GM13977 (cell line): ENCODE measurements at places on chromosomes 11 and 22.

DNA sequence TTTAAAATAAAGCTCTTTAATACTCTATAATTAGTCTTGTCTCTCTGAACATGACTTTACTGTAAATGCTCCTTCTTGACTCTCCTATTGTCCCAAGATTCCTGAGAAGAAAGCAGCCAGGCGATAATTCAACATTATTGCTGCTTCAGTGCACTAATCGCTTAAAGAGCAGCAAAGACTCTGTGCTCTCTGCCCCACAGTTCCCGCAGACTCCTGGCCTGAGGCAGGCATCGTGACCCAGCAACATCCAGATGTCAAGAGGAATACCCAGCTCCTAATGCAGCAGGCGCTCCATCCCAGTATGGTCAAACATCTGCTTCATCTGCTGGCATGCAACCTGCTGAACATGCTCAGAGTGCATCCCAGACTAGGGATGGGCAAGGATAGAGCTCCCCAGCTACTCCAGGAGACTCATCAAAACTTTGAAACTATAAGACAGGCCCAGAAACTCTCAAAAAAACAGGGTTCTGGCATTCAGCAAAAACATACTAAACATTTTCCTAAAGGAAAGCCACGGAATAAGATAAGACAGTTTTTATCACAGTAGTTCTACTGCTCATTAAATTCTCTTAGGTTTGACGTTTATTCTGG, 270.0 kb downstream of the SOX6 start:
- DNase-seq: no peak

GRCh38 chr11:16857186-16857585, 118.7 kb downstream of the C11orf58 start:
- DNase-seq: no peak

- DNase-seq: no peak
Measured at GRCh38 chr11:69213316-69213715, 57.6 kb downstream of the SMIM38 start.

GRCh38 chr11:120185706-120186455, 25.0 kb upstream of the OAF start:
- no peak for DNase-seq

GRCh38 chr11:118305726-118306125, 1.2 kb downstream of the CD3E start:
- DNase-seq: no peak

DNA sequence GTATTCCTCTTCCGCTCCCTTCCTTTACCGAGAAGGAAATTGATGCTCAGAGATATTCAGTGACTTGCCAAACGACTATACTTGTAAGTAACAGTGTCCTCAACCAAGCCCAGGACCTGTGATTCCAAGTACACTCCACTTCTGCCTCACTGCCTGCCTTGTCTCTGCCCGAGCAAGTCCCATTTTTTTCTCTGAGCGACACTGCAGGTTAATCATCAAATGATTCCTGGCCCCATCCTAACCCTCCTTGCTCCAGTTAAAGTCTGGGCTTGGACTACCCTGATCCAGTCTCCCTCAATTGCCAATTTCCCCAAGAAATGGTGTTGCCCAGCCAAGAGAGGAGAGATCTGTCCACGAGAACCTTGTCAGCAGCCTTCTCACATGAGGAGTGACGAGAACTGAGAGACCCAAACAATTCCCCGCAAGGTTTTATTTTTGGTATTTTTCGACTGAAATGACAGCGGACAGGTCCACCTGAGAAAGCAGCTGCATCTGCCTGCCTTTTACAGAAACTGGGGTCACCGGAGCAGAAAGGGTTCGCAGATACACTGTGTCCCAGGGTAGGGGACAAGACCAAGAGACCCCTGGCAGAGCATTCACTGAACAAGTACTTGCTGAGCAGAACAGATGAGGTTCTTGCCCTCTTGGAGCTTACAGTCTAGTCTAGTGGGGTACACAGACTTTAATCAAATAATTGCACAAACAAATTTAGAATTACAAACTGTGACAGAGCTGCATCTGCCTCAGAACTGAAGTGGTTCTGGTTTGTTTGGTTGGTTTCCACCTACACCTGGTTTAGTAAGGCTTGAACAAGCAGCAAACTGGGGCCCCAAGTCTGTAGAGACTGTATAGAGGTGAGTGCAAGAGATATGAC, 11.4 kb downstream of the POU2AF1 start:
- peak; percentile 74 for DNase-seq

DNA sequence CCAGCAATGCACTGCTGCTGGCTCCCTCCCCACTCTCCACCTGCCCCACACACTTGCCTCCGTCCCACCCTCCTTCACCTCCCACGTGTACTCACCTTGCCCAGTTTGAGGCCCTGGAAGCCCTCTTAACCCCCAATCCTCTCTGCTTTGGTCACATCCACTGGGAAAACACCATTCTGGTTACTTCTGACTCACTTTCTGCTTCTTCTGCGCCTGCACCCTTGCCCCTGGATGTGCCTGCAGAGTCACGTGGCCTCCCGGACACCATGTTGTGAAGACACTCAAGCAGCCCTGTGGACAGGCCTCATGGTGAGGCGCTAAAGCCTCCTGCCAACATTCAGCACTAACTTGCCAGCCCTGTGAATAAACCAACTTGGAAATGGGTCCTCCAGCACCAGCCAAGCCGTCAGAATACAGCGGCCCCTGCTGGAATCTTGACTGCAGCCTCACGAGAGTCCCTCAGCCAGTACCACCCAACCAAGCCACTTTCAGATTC, 2.6 kb upstream of the NAALADL1 start:
- no peak for DNase-seq

GRCh38 chr11:65843811-65844210, 10.0 kb downstream of the SNX32 start:
- no peak for DNase-seq

- peak; percentile 84 for DNase-seq
Measured at GRCh38 chr22:19892257-19892879, 37.7 kb upstream of the GNB1L start.

DNA sequence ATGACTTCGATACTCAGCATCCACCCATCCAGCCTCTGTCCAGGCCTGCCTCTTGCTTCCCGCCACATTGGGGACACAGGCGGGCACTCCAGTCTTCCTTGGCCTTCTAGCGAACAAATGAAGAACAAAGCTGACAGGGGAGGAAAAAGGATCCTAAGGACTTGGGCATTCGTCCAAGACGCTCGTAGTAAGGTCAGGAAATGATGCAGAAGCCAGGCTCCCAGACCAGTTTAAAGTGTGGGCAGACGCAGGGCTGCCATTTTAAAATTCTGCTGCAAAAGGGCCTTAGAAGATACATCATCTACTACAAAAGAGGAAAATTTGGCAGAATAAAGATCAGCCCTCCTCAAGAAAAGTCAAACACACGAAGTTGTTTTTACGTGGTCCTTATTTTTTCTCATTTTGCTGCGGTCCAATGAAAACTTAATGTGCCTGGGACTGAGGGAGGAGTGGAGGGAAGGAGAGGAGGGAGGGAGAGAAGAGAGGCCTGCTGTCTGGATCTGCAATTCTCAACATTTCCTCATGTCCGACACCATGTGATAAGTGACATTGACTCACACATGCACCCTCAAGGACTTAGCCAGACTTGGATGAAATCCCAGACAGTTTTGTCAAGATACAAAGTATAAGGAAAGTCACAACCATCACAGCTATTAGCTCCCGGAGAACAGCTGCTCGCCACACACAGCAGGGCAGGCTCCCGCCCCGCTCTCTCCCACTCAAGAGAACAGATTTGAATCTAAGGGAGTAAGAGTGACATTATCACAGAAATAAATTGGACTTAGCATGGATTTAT, 5.7 kb downstream of the DNAL4 start:
- DNase-seq: no peak

GRCh38 chr11:70895366-70895670, 357.1 kb downstream of the SHANK2 start:
- no peak for DNase-seq

GRCh38 chr11:70378506-70379134, 19.7 kb upstream of the CTTN start:
- no peak for DNase-seq

- DNase-seq: no peak
Measured at GRCh38 chr11:1863352-1864216, 10.7 kb downstream of the LSP1 start.

DNA sequence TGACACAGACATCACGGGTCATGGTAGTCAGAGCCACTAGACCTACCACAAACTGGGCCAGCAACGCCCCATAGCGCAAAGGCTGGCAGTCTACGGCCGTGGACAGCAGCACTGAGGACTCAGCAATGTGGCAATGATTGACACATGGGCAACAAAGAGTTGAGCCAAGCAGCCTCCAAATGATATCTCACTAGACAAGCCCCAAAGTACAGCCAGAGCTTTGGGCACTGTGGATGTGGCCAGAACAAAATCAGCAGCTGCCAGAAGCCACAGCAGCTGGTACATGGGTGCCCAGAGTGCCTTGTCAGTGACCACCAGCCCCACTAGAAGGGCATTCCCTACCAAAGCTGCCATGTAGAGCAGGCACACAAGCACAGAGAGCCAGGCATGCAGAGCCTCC, 11.2 kb upstream of the UBQLNL start:
- DNase-seq: no peak

- DNase-seq: no peak
Measured at GRCh38 chr22:41230401-41230785, 10.3 kb downstream of the CHADL start.

- no peak for DNase-seq
Measured at GRCh38 chr11:94546886-94547285, 3.2 kb downstream of the FUT4 start.

DNA sequence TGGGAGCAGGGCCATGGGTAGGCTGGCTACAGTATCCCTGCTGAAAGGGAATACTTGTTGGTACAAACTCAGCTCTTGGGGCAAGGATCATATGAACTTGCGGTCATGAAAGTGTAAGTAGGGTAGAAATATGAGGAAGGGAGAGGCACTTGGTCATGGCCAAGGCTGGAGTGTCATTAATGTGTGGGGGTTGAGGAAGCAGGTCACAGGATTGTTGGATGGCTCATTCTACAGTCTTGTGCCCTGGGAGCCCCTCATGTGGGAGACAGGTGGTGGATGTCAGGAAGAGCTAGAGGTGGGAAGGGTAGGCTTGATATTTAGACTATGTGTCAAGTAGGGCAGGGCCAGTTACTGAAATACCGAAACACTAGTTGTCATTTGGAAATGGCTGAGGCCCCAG, 95.5 kb downstream of the RRM1 start:
- DNase-seq: no peak

GRCh38 chr11:34198523-34198922, 93.1 kb downstream of the NAT10 start:
- DNase-seq: no peak

- no peak for DNase-seq
Measured at GRCh38 chr11:85094795-85095194, 532.3 kb downstream of the DLG2 start.

GRCh38 chr11:127609025-127609773, 608.6 kb upstream of the KIRREL3 start:
- no peak for DNase-seq

GRCh38 chr11:129578006-129578405, 202.4 kb downstream of the BARX2 start:
- DNase-seq: no peak

GRCh38 chr22:17847360-17848078, 73.2 kb upstream of the BID start:
- no peak for DNase-seq

GRCh38 chr11:96094156-96094555, 170.2 kb upstream of the MTMR2 start:
- DNase-seq: no peak

DNA sequence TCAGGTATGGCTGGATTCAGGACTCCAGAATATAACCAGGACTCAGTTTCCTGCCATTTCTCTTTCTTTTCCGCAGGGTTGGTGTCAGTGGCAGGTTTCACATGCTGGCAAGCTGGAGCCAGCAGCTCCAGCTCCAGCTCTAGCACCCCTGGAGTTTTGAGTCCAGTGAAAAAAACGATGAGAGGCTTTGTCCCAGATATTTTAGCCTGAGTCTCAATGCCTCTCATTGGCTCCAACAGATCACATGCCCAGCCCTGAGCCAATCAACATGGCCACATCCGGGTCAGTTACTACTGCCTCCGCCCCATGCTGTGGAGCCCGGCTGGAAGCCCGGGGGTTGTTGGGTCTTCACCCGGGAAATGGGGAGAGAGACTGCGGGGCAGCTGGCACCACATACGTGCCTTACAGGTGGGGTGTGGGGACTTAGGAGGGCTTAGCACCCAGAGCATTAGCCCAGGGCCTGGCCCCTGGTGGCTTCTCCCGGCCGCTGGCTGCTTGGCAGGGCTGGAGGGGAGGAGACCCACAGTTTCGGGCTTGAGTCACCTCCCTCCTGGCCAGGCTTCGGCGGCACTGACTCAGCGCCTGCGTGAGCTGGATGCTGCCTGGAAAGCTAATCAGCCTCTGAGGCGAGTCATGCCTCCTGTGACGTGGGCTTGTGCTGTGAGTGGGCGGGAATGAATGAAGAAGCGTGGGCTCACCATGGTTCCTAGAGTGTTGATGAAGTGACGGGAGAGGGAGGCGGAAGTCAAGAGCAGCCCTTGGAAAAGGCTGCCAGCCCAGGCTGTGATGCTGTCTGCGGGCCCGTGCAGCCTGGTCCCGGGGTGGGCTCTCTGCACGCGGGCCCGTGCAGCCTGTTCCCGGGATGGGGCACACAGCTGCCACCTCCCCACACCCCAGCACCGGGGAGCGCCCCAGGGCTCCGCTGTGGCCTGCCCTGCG, 15.3 kb upstream of the MRTFA start:
- DNase-seq: peak; percentile 62
